ENCODE measurements at places on chromosomes 4 and X.

GRCh38 chrX:9285342-9285771 is 179.5 kb upstream of the TBL1X start:
- H3K27me3 ChIP-seq, result peaks cover 13% of the 10 kb centered on the region
- DNase-seq, result peak; percentile 24
- no peaks in the 10 kb centered on the region for H3K36me3 ChIP-seq
- no peak overlapping the region for H3K27ac ChIP-seq

DNA sequence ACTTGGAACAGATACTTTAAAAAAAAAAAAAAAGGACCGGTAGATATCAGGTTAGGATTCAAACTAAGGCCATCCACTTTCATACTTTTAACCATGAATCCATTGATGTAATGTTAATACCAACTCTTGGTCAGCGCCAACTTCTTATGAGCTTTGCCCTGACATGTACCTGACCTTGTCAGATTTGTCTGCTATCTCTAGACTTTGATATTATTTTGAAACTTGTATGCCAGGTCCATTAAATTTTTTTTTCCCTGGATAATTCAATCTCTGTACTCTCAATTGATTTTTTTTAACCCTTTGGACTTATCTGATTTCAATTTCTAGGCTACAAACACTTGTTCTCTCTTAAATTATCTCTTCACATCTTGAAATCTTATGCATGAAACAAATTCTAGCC is 27.2 kb upstream of the UGT2B7 start:
- no peak overlapping the region for H3K27ac ChIP-seq
- H3K27me3 ChIP-seq, result no peaks in the 10 kb centered on the region
- no peak overlapping the region for H3K4me3 ChIP-seq
- H3K4me1 ChIP-seq, result no peaks in the 10 kb centered on the region
- no peak for DNase-seq

GRCh38 chr4:14743601-14744000 is 258.7 kb upstream of the CPEB2 start:
- H3K27ac ChIP-seq, result no peak overlapping the region
- H3K4me1 ChIP-seq, result peaks cover 2% of the 10 kb centered on the region
- peak; percentile 35 for DNase-seq
- H3K36me3 ChIP-seq, result no peaks in the 10 kb centered on the region

GRCh38 chr4:81736324-81736723 is 264.6 kb upstream of the RASGEF1B start:
- H3K27me3 ChIP-seq, result no peaks in the 10 kb centered on the region
- H3K36me3 ChIP-seq, result no peaks in the 10 kb centered on the region
- no peak overlapping the region for H3K4me3 ChIP-seq
- H3K27ac ChIP-seq, result no peak overlapping the region
- no peak for DNase-seq

DNA sequence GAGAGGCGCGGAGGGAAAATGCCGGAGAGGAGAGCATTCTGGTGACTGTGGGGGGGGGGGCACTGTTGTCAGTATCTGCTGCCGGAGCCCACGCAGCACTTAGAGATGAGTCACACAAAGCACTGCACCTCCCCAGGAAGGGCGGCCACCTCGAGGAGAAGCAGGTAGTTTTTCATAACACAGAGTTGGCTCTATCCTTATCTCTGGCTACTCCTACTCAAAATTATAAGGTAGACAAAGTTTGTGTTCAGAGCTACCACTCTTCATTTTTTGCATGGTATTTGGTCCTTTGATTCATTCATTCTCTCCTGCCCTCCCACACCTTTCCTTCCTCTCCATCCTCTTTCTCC is 76.2 kb upstream of the SCOC start:
- H3K36me3 ChIP-seq, result no peaks in the 10 kb centered on the region
- H3K27me3 ChIP-seq, result no peaks in the 10 kb centered on the region
- no peak for DNase-seq
- no peak overlapping the region for H3K27ac ChIP-seq

DNA sequence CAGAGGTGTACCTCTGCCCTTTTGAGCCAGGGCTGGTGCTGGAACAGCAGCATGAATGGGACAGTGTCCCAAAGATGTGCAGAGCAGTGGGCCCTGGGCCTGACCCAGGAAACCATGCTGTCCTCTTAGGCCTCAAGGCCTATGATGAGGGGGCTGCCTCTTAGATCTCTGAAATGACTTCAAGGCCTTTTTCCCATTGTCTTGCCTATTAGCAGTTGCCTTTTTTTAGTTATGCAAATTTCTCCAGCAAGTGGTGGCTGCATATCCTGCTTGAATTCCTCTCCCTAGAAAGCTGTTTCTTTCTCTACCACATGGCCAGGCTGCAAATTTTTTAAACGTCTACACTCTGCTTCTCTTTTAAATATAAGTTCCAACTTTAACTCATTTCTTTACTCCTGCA is 160.3 kb downstream of the CFAP299 start:
- peaks cover 7% of the 10 kb centered on the region for H3K27me3 ChIP-seq
- no peak overlapping the region for H3K27ac ChIP-seq
- no peak overlapping the region for H3K4me3 ChIP-seq
- DNase-seq, result no peak

DNA sequence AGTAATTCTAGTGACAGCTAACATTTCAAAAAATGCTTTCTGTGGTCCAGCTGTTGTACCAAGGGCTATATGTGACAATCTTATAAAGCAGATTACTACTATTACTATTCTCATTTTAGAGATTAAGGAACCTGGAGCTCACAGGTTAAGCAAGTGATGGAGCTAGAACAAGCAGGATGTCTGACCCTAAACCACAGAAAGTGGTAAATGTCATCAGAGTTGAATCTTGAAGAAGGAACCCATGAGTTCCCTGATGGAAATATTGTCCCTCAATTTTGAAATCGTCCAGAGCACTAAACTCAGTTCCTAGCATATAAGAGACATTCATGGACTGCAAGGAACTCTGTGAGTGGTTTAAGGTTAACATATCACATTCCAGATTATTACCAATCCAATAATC is 214.0 kb downstream of the APBB2 start:
- no peak overlapping the region for H3K27ac ChIP-seq
- H3K27me3 ChIP-seq, result no peaks in the 10 kb centered on the region
- no peak overlapping the region for H3K4me3 ChIP-seq
- H3K4me1 ChIP-seq, result no peaks in the 10 kb centered on the region
- no peak for DNase-seq

- H3K27ac ChIP-seq, result no peak overlapping the region
- H3K4me3 ChIP-seq, result no peak overlapping the region
- peaks cover 53% of the 10 kb centered on the region for H3K4me1 ChIP-seq
- DNase-seq, result peak; percentile 64
- H3K36me3 ChIP-seq, result no peaks in the 10 kb centered on the region
- no peaks in the 10 kb centered on the region for H3K27me3 ChIP-seq
Observed at GRCh38 chr4:104973708-104974107, 173.0 kb upstream of the TET2 start.

DNA sequence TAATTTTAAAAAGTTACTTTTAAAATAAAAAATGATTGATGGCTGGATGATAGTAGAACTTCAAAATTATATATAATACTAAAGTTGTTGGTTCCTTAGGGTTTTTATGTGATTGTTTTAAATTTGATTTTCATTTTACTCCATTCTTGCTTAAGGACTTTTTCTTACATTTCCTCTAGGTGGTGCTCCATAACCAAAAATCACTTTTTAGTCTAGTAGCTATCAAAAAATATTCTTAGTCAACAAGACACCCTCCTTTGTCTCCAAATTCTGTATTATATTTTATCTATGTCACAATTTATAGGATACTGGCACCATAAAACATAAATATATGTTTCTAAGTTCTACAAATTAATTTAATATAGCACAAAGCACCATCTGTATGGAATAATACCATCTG is 67.2 kb upstream of the BRWD3 start:
- DNase-seq, result peak; percentile 60
- no peak overlapping the region for H3K27ac ChIP-seq
- no peaks in the 10 kb centered on the region for H3K27me3 ChIP-seq
- H3K4me3 ChIP-seq, result no peak overlapping the region
- no peaks in the 10 kb centered on the region for H3K4me1 ChIP-seq
- no peaks in the 10 kb centered on the region for H3K36me3 ChIP-seq

- H3K36me3 ChIP-seq, result no peaks in the 10 kb centered on the region
- H3K4me1 ChIP-seq, result no peaks in the 10 kb centered on the region
- no peak overlapping the region for H3K27ac ChIP-seq
- H3K4me3 ChIP-seq, result no peak overlapping the region
- DNase-seq, result no peak
Observed at GRCh38 chr4:143095447-143095846, 89.3 kb upstream of the USP38 start.

GRCh38 chr4:57905965-57906364 is 795.8 kb upstream of the IGFBP7 start:
- no peaks in the 10 kb centered on the region for H3K4me1 ChIP-seq
- no peak overlapping the region for H3K4me3 ChIP-seq
- no peak overlapping the region for H3K27ac ChIP-seq
- DNase-seq, result no peak
- no peaks in the 10 kb centered on the region for H3K36me3 ChIP-seq

DNA sequence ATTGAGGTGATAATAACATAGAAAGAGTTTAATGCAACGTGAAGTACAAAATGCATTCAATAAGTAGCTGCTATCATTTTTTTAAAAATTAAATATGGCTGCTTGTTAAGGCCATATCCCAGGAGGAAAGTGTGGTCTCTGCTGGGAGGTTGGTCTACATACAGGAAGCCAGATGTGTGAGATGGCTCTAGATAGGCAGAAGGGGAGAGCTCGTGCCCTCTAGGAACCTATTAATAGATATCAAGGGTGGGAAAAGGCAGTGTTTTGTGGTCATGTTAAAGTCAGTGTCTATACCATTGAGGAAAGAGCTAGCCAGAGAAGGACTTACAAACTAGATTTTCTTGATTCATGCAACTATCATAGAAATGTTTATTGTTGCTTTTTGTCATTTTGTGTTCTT is 140.5 kb downstream of the KLHL8 start:
- no peak overlapping the region for H3K4me3 ChIP-seq
- H3K27me3 ChIP-seq, result no peaks in the 10 kb centered on the region

DNA sequence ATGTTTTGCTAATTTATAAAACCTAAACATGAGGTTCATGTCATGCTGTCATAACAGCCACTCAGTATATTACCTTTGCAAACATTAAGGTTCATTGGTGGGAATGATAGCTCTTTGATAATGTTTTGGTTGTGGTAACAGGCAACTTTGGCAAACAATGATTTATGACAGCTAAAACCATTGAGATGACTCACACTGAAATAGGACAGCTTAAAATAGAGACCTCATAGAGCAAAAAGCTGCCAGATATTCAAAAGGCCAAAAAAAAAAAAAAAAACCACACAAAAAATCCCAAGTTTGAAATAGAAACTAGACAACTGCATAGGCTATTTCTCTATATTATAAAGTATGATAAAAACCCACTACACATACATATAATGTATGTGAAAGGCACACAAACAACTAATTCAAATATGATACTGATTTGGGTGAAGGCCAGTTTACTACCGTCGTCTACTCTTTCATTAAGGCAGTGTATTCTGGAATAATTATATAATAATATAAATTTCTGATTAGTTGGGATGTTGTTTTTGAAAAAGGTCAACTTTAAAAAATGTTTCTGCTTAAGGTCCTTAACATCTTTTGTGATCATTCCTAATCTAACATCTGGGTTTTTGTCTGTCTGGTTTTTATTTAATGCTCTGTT is 646.0 kb upstream of the PITX2 start:
- H3K27ac ChIP-seq, result no peak overlapping the region
- no peaks in the 10 kb centered on the region for H3K36me3 ChIP-seq
- no peak for DNase-seq
- H3K27me3 ChIP-seq, result peaks cover 2% of the 10 kb centered on the region
- H3K4me1 ChIP-seq, result no peaks in the 10 kb centered on the region

DNA sequence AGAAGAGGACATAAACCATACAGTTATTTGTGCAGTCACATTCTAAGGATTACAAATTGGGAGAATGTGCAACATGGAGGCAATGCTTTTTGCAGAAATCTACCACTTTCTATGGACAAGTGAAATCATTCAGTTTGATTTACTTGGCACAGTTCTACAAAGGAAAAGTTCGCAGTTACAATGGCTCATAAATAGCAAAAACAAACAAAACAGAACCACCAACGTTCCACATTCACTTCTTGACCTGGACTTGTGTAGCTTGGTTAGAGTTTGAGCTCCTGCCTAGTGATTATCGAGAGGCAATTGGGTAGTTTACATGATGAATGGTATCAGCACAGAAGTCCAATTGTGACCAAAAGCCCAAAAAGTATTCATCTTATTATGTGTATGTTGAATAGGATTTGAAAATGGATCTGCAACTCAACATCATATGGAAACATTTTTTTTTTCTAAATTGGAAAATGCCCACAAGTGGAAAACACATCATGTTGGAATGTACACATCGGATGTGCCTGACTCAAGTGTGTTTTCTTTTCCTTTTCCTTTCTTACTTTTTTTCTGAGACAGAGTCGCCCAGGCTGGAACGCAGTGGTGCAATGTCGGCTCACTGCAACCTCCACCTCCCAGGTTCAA is 123.8 kb downstream of the LUZP4 start:
- H3K4me1 ChIP-seq, result no peaks in the 10 kb centered on the region
- no peaks in the 10 kb centered on the region for H3K36me3 ChIP-seq
- H3K27ac ChIP-seq, result no peak overlapping the region
- no peak overlapping the region for H3K4me3 ChIP-seq

- no peak overlapping the region for H3K4me3 ChIP-seq
- H3K27ac ChIP-seq, result no peak overlapping the region
- H3K27me3 ChIP-seq, result no peaks in the 10 kb centered on the region
- DNase-seq, result no peak
Observed at GRCh38 chr4:114922592-114922933, 190.9 kb downstream of the NDST4 start.

- H3K27me3 ChIP-seq, result no peaks in the 10 kb centered on the region
- no peaks in the 10 kb centered on the region for H3K36me3 ChIP-seq
- no peak overlapping the region for H3K4me3 ChIP-seq
- no peak for DNase-seq
- H3K4me1 ChIP-seq, result peaks cover 10% of the 10 kb centered on the region
- no peak overlapping the region for H3K27ac ChIP-seq
Observed at GRCh38 chrX:100931925-100932285, 3.2 kb upstream of the XKRX start.

GRCh38 chr4:10342866-10343265 is 114.4 kb downstream of the ZNF518B start:
- no peaks in the 10 kb centered on the region for H3K36me3 ChIP-seq
- H3K27me3 ChIP-seq, result peaks cover 7% of the 10 kb centered on the region
- H3K4me3 ChIP-seq, result no peak overlapping the region
- H3K27ac ChIP-seq, result no peak overlapping the region
- DNase-seq, result no peak

DNA sequence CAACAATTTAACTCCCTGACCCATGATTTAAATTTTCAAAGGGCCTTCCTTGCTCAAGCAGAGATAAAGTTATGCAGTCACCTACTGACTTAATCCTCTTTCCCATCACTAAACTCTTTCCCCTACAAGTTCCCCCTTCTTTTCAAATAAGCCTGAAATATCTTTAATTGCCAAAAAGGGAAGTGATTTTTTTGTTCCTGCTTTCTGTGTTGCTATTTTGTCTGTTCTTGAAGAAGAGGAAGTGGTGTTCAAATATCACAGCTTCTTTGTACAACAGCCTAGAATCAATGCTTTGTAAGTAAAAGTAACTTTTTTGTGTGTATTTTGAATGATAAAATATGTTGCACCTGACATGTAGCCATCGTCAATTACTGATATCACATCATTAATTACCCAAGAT is 595.9 kb downstream of the CENPC start:
- no peaks in the 10 kb centered on the region for H3K27me3 ChIP-seq
- peaks cover 2% of the 10 kb centered on the region for H3K4me1 ChIP-seq
- no peak overlapping the region for H3K27ac ChIP-seq

All from common myeloid progenitor, CD34-positive (primary cell).